ENCODE measurements at places on chromosomes 7 and 10.

GRCh38 chr10:102642736-102643335 lies 1.4 kb upstream of the TRIM8 start:
- DNase-seq, result peak; percentile 38

GRCh38 chr10:60040014-60040662 lies 133.8 kb upstream of the CCDC6 start:
- no peak for DNase-seq

GRCh38 chr10:13658264-13658663 lies 71.5 kb downstream of the PRPF18 start:
- no peak for DNase-seq

GRCh38 chr10:81873932-81874816 lies 820 bp upstream of the NRG3 start:
- DNase-seq, result no peak

DNA sequence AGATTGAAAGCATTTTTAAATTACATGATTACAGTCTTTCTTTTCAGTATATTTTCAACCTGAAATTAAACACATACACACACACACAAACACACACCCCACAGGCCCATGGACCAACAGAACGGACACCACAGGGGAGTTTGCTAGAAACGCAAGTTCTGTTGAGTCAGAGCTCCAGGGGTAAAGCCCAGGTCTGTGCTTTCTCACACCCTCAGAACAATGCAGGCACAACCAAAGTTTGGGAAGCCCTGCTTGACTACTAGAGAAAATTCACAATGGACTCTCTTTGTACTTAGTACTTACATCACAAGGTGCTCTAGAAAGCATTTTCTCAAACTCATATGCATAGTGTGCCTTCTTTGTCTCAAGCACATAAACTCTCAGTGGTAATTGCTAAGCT lies 704.0 kb upstream of the IGFBP3 start:
- no peak for DNase-seq

GRCh38 chr7:25427721-25428120 lies 199.4 kb upstream of the NPVF start:
- no peak for DNase-seq

DNA sequence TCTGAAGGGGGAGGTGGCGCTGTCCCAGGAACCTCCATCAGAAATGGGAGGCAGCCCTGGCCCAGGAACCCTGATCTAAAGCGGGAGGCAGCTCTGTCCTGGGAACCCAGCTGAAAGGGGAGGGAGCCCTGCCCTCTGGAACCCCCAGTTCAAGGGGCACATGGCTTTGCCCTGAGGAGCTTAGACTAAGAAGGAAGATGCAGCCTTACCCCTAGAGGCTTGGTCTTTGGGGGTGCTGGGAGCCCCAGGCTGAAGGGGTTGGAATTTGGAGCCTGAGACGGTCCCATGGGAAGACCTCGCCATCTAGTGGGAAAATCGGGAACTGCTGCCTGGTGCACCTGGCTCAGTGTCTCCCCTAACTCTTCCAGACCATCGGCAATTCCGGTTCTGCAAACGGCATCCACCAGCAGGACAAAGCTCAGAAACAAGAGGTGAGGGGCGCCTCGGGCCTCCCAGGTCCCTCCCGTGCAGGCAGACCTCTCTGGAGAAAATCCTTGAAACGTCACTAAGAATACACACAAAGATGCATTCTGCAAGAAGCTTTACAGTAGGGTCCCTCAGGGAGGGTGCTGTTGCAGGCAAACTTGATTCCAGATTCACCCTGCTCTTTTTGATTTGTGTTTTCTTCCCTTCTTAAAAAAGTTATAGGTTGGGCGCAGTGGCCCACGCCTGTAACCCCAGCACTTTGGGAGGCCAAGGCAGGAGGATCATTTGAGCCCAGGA lies 52.4 kb upstream of the GTF2IRD1 start:
- DNase-seq, result peak; percentile 69

GRCh38 chr7:92837000-92837749 lies 802 bp upstream of the CDK6 start:
- DNase-seq, result no peak

GRCh38 chr7:46814516-46815250 lies 767.2 kb downstream of the TNS3 start:
- DNase-seq, result no peak

DNA sequence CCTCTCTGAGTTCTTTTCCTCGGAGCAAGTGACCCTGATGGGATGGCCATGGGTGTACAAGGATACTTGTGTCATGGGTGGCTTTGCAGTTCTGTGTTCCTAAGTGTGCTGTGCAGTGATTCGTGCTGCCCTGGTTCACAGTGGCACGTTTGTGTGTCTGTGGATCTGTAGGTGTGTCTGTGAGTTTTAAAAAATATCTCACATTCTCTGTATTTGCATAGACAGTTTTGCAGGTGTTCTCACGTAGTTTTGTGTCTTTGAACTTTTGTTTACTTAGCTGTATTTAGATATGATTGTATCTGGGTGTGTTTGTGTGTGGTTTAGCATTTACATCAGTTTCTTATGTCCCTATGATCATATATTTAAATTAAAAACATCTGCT lies 3.7 kb downstream of the ZNF775 start:
- DNase-seq, result no peak

- no peak for DNase-seq
Observed at GRCh38 chr7:132897093-132897687, 184.7 kb downstream of the CHCHD3 start.

- no peak for DNase-seq
Observed at GRCh38 chr7:148858489-148858888, 25.6 kb downstream of the EZH2 start.

DNA sequence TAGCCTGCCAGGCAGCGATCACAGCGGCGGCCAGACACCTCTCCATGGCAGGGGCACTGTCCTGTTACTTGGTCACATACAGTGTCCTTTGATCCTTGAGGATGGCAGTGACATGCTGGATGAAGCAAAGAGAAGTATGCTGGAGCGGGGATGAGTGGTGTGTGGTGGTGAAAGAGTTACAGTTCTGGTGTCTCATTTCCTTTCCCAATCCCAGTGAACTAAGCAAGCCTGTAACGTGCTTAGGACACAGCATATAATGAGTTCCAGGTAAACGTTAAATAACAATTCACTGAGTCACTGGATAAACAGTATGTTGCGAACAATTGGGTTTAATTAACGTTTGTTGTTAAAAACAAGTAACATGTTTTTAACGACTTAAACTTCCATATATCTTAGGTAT lies 63.5 kb upstream of the LAMB1 start:
- no peak for DNase-seq

- DNase-seq, result no peak
Observed at GRCh38 chr10:44186150-44186549, 198.7 kb downstream of the CXCL12 start.

DNA sequence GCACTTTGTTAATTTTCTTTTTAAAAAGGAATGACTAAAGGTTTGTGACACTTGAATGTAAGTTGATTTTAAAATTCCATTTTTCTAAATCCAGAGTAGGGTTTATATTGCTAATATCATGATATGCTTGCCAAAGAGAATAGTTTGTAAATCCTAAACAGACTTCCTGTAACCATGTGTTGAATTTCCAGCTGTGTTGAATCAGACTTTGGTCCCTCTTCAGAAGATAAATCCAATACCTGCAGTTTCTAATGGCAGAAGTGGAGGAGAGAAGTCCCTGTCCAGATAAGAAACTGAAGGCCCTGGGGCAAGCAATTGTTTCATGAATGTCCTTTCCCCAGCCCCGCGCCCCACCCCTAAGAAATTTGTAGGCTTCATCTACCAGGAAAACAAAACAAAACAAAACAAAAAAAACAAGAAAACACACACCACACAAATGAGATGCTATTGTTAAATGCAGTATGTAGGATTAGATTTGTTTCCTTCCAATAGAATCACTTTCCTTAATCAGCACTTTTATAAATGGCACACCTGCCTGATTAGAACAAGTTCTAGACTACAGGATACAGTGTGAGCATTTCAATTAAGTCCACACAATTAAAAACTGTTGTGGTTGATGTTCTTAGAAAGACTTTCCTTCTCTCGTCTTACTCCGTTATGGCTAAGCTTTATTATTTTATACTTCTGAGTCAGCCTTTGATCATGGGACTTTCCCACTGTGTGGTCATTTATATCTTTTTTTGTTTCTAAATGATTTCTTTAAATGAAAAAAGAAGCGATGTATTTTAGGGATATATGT lies 122.8 kb downstream of the KAT6B start:
- DNase-seq, result no peak

GRCh38 chr10:48910548-48910947 lies 29.1 kb downstream of the LRRC18 start:
- DNase-seq, result no peak

Measured in activated T-cell treated with anti-CD3 and anti-CD28 coated beads for 4 hours (primary cell).